ENCODE measurements at places on chromosomes 12 and 14.

DNA sequence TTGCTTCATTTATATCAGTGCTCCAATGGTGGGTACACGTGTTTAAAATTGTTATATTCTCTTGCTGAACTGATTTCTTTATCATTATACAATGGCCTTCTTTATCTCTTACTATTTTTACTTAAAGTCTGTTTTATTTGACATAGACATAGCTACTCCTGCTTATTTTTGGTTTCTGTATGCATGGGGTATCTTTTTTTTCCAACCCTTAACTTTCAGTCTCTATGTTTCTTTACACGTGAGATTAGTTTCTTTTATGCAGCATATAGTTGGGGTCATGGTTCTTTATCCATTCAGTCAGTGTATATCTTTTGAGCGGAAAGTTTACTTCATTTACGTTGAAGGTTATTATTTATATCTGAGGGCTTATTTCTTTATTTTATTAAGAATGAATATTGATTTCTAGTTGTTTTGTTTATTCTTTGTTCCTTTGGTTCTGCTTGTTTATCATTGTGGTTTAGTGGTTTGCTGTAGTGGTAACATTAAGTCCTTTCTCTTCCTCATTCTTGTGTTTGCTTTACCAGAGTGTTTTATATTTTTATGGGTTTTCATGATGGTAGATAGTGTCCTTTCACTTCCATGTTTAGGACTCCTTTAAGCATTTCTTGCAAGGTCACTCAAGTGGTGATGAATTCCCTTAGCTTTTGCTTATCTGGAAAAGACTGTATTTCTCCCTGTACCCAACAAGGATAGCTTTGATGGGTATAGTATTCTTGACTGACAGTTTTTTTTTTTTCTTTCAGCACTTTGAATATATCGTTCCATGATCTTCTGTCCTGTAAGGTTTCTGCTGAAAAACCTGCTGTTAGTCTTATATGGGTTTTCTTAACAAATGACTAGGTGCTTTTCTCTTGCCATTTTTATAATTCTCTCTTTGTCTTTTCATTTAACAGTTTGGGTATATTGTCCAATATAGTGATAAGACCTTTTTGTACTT, 38.3 kb upstream of the FAR2 start:
- no peak for DNase-seq

GRCh38 chr14:69038455-69039287, 59.6 kb upstream of the ACTN1 start:
- DNase-seq, result no peak

- no peak for DNase-seq
These were observed 249.3 kb downstream of the FOXN3 start for GRCh38 chr14:89167705-89168104.

DNA sequence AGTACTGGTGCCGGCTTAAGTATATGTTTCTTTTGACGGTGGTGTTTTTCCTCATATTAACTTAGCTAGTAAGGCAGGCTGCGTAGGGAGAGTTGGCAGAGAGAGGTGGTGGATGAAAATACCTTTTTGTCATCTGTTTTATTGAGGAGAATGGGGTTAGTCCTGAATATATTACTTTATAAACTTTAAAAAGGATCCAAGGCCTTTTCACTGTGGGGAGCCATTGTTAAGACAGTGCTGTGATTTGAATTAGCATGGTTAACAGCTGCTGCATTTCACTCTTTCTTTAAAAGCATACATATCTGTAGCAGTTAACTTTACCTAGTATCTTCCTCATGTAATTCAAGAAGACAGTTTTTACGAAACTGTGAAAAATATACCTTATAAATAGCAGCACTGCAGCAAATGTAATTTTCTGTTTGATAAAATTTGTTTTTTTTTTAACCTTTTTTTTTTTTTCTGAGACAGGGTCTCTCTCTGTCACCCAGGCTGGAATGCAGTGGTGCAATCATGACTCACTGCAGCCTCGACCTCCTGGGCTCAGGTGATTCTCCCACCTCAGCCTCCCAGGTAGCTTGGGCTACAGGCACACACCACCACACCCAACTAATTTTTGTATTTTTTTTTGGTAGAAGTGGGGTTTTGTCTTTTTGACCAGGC, 57.1 kb downstream of the AEBP2 start:
- DNase-seq, result no peak

- DNase-seq, result no peak
These were observed 10.6 kb downstream of the SRP54 start for GRCh38 chr14:34993426-34993825.

GRCh38 chr12:27081668-27082111, 688 bp downstream of the C12orf71 start:
- DNase-seq, result no peak

- no peak for DNase-seq
These were observed 1.8 kb upstream of the RAB21 start for GRCh38 chr12:71752891-71753290.

- no peak for DNase-seq
These were observed 178.4 kb downstream of the KCNA5 start for GRCh38 chr12:5222011-5222461.

GRCh38 chr12:104784592-104784991, 173.5 kb downstream of the SLC41A2 start:
- DNase-seq, result no peak

DNA sequence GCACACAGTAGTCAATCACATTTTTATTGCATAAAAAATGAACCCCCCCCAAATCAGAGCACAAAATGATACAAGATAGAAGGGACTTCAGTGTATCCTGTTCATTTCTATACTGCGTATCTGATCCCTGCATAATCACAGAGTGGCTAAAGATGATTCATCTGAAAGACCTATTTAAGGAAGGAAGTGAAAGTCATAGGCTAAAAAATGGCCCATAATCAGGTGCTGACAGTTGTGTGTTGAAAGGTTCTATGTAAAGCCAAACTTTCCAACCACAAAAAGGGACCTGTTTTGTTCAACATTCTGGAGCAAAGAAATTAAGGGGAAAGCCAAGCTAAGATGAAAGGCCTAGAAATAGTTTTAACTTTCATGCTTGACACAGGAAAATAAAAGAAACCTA, 147.8 kb upstream of the ATP2B1 start:
- no peak for DNase-seq

GRCh38 chr14:103743691-103744090, 28.1 kb downstream of the ZFYVE21 start:
- no peak for DNase-seq

DNA sequence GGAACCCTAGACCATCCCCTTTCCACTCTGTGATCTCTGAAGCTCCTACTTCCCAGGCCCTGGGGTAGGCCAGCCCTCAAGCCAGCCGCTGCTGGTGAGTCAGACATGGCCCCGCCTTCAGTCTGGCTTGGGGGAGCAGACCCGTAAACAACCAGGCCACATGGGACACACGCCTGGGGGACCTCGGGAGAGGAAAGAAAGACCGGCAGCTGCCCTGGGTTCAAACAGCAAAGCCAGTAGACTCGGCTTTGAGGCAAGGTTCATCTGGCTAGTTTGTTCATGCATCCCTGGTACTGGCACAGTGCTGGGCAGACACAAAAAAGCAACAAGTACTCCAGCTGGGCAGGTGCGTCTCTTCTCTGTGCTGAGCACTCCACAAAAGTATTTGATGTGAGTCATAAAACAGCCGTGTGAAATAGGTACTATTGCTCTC, 101.9 kb downstream of the SETD3 start:
- DNase-seq, result no peak

DNA sequence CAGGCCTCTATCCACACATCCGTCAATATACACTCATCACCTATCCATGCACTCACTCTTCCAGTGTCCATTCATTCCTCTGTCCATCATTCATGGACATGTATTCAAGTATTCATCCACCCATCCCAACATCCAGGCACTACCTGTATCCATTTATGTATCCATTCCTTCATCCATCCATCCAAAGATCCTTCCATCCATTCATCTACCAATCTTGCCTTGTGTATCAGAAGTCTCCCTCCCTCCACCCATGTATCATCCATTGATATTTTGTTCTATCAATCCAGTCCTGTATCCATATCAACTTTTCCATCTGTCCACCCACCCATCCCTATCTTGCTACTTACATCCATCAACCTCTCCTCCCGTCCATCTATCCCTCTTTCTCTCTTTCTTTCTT, 4.0 kb downstream of the BEGAIN start:
- DNase-seq, result no peak

DNA sequence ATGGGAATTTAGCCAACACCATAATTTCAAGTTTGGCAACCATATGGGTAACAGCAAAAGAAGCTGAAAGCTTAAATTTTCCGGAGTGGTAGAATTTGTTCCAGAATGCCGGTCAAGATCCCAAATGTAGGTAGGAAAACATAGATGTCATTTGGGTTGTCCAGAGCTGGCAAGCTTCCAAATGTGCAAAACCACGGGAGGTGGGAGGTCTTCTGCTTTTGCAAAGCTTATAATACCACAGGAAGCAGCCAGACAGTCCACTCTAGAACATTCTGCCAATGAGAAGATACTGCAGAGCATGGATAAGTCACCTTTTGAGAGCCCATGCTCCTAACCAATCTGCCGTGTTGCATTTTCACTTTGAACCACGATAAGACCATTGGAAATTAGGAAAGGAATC, 26.4 kb upstream of the BATF start:
- DNase-seq, result no peak

DNA sequence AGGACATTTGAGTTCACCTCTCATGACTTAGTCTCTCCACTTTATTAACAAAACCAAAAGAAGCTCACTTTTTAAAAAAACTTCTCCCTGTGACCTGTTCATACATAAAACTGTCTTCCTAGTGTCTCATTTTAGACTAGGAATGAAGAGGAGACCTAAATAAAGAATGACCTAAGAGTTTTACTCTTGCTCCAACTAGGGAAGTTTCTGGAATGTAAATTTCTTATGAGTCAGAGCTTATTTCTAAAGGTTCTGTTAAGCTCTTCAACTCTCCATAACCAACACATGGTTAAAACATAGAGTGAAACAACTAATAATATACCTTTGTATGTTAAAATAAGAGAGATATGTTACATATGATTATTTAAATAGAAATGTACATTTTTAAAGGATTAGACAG, 369.8 kb downstream of the EMP1 start:
- DNase-seq, result no peak

GRCh38 chr14:68331991-68332390, 460.9 kb downstream of the ZFP36L1 start:
- DNase-seq, result no peak

- no peak for DNase-seq
These were observed 287.3 kb downstream of the NAV3 start for GRCh38 chr12:78118036-78118435.

GRCh38 chr12:75964150-75964549, 67.4 kb downstream of the PHLDA1 start:
- DNase-seq, result no peak

- DNase-seq, result no peak
These were observed 79.8 kb downstream of the PCNX1 start for GRCh38 chr14:70987041-70987440.
